ENCODE measurements at places on chromosomes 16 and 17.

DNA sequence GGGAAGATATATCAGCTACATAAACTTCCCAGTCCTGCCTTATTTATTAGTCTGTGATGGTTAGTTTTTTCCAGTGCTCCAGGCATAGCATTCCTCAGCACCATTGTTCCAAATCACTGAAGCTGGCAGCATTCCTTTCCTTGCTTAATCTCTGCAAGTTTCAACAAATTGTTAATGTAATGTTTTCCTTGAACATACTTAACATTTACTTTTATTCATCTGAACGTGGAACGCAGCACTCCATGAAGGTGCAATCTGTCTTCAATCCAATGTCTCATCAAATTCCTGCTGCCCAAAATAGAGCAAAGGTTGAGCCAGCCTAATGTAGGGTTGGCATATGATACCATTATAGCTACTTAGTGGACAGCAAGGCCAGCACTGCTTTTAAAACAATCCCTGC, 441.1 kb upstream of the RBFOX1 start:
- DNase-seq, result no peak

DNA sequence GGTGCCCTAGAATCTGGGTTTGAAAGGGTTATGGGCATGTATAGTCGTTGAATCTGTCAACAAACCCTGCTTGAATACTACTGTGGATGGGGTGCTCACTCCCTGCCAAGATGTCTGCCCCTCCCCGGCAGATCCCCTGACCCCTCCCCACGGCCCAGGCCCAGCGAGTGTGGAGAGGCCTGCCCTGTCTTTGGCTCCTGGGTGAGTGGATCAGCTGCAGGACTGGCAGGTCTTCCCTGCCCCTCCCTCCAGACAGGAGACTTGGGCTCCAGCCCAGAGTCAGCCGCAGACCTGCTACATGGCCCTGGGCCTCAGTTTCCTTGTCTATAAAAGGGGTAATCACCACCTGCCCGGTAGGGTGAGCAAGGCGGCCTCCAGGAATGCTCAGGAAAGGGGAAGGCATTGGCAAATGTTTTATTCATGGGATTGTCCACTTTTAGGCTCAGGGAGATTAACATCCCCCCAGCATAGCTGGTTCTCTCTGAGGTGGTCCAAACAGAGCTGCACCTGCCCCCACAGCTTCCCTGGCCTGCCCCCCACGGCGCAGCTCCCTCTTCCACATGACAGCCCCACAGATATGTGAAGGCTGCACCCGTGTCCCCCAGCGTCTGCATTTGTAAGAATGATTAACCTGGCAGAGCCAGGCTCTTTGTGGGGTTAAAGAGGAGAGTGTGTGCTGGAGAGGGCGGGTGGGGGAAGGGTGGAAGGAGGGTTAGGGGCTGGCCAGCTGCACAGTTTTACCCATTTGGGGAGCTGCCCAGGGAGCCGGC, 18.5 kb upstream of the SPNS2 start:
- no peak for DNase-seq

- DNase-seq, result no peak
These were observed 13.9 kb downstream of the SARM1 start for GRCh38 chr17:28385406-28385805.

- no peak for DNase-seq
These were observed 13.5 kb downstream of the GLYR1 start for GRCh38 chr16:4833584-4833983.

DNA sequence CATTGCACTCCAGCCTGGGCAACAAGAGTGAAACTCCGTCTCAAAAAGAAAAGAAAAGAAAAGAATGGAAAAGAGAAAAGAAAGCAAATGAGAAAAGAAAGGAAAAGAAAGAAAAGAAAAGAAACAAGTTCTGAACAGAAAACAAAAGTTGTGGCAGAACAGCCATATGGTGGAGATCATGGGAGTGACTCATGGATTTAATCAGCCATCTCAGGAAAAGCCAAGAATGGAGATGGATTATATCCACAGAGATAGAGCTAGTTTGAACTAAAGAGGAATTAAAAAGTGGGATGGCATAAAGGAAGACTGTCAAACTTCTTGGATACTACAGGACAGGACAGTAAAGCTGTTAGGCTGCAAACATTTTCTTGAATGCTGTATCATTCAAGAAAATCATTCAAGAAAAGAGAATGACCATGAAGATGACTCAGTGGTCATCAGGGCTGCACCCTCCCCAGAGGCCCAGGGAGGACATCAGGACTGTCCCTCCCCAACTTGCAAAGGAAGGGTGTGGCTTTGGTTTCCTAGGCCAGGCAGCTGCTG, 120.6 kb downstream of the USP22 start:
- no peak for DNase-seq

- DNase-seq, result no peak
These were observed 19.6 kb downstream of the HMOX2 start for GRCh38 chr16:4495766-4496165.

DNA sequence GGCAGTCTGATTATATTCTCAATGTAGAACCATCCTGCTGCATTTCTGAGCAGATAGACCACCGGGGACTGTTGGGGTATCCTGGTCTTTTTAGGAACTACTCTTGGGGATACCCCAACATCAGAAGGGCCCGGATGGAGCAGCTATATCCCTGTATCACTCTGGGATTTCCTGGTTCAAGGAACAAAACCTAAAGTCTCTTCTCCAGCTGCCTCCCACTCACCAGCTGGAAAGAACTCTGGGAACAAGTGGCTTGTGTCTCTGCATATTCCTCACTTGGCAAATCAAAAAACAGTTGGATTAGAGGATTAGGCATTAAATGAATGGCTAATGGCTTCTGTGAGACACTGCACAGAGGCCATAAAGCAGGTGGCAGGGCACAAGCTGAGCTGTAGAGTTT, 62.3 kb upstream of the HS3ST2 start:
- no peak for DNase-seq

- no peak for DNase-seq
These were observed 216.1 kb downstream of the CEP112 start for GRCh38 chr17:65975878-65976277.

DNA sequence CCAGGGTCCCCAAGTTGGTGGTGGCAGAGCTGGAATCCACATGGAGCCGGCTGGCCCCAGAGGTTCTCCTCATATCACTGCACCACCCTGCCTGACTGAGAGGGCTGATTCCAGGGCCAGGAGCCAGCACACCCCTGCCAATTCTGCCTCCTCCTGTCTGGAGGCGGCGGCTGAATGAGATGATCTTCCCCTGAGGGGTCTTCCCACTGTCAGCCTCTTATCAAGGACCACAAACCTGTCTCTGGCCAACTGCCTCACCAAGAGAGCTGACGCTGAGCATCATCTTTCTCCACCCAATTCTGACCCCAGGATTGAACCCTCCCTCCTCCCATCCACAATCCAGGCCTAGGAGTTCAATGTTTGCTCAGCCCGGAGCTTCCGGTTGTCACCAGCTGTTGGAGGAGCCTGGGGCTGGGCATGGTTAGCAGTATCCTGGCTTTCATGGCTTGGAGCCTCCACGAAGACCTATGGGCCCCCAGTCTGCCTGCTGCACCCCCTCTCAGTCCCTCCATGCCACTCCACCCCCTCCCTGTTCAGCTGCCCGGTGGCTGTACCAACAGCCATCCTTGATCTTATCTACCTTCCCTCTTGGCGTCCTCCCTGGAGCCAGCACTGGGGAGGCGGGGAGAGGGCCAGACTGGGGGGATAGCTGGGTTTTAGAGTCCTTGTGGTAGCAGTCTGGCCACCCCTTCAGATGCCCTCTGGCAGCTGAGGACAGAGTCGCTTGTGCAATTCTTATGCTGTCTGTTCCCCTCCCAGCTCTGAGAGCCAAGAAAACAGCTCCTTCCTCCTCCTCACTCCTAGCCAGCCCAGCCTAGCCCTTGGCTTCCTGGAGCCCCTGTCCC, 25.6 kb downstream of the ABCC3 start:
- DNase-seq, result no peak

DNA sequence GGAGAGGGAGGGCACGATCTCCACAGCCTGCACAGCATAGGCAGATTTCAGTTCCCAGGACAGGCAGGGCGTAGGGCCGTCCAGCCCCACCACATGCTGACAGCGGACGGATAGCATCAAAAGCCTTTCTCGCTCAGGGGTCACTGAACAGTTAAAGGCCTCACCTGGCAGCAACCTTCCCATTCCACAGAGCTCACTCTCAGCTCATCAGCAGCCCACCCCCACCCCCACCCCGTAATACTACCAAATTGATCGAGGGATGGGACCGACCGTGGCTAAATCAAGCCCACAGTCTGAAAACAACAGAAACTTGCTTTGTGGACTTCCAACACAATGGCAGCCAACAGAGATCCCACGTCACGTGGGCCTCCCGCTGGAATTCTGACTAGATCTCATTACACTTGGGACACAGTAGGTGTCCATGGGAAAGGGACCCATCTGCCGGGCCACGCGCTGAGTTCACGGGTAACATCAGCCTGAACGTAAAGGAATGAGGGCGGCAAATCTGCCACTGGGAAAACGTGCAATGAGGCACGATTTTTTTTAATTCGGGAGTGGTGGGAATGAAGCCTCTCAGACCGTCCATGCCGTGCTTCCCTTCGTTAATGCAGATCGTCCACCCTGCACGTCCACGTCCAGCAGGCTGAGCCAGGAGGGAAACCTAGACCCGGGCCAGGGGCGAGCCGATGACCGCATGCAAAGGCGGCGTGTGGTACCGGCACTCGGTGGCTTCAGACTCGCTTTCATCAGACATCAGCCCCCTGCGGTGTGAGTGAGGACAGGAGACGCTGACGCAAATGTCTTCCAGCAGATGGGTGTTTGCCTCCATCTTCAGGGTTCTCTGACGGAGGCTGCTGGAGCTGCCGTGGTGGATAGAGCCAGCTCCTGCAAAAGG, 92.1 kb downstream of the TBC1D16 start:
- no peak for DNase-seq

Data from cortex of kidney (tissue), 1 donor.